ENCODE measurements at places on chromosomes 4 and X.

- peak; percentile 58 for DNase-seq
Observed at GRCh38 chr4:6779667-6780565, 2.6 kb upstream of the KIAA0232 start.

DNA sequence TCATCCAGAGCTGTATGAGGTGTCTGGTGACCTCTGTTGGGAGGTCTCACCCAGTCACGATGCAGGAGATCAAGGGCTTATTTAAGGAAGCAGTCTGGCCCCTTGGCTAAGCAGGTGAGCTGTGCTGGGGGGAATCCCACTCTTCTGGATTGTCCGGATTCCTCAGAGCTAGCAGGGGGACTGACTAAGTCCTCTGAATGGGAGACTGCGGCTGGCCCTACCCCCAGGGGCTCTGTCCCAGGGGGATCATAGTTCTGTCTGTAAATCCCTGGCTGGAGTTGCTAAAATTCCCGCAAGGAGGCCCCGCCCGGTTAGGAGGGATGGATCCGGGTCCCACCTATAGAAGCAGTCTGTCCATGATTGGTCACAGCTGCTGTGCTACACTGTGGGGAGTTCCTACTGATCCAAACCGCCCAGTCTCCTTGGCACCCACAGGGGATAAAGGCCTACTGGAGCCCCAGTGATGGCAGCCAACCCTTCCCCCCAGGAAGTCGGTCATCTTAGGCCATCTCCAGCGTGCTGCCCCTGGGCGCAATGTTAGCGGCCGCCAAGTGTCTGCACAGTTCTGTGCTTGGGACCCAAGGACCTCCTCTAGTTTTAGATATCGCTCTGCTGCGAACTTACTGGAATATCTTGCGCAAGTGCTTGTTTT is 118.2 kb upstream of the KLF8 start:
- no peak for DNase-seq

GRCh38 chr4:69760455-69760854 is at the start of gene SULT1B1:
Gene SULT1B1 (minus strand): TSS chr4:69760620. CDS start chr4:69755217, 5,403 bp downstream.
- no peak for DNase-seq

DNA sequence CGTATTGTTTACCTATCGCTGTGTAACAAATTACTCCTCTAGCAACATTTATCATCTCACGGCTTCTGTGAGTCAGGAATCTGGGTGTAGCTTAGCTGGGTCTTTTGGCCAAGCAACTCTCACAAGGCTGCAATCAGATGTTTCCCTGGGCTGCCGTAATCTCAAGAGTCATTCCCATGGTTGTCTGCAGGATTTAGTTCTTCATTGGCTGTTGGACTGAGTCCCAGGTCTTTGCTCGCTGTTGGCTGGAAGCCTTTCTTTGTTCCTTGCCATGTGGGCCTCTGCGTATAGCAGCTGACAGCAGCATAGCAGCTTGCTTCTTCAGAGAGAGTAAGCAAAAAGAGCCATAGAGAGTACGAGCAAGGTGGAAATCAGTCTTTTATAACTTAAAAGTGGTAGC is 16.8 kb downstream of the POLR2B start:
- DNase-seq = peak; percentile 73

- no peak for DNase-seq
Observed at GRCh38 chr4:124025428-124025827, 628.8 kb downstream of the SPRY1 start.

GRCh38 chr4:39846705-39847104 is 131.0 kb downstream of the PDS5A start:
- DNase-seq = no peak

DNA sequence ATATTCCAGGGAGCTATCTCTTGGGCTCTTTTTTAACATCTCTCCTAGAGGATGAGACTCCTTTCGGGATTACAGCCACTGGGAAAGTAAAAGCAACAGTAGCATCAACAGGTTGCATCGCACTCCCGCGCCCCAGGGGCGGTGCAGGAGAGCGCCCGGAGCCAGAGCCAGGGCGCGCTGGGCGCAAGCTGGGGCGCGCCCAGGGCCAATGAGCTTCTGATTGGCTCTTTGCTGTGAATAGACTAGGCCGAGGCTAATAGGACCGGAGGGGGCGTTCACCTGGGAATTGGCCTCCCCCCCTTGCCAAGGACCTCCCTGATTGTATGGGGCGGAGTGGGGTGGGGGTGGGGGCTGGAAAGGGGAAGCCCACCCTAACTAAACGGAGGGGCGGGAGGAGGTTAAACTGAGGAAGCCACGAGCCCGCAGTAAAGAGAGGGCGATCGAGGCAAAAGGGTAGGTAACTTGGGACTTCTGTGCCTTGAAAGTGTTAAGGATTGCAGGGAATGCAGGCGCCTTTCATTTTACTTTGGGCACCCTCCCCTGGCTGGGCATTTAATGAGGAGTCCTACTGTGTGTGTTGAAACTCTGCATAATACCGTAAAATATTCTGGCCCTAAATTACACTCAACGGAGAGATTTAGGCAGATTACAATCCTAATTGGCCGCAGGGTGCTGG is 1.1 kb upstream of the ATOH1 start:
- DNase-seq = no peak

Measured in ascending aorta (tissue), 2 donors.